ENCODE measurements at places on chromosomes 1 and 21.

GRCh38 chr1:41329662-41330587 lies 31.3 kb upstream of the FOXO6 start:
- no peak for DNase-seq

GRCh38 chr1:230332061-230332460 lies 94.1 kb downstream of the PGBD5 start:
- DNase-seq = peak; percentile 68

- no peak for DNase-seq
Measured at GRCh38 chr1:195715652-195716051, 892.6 kb downstream of the KCNT2 start.

DNA sequence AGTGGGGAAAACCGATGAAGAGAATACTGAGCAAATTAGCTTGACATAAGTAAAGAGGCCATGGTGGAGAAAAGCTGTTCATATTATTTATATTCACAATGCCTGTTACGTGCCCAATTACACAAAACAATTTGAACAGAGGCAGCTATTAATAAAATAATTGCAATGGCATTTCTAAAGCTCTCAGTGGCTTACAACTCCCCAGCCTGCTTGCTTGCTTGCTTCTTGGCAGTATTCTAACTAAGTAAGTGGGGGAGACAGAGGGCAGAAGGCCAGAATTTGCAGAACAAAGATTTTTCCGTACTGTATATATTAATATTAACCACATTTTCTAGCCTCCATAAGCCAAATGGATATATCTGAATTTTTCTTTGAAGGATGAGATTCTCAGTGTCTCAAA lies 12.9 kb downstream of the PTPN14 start:
- peak; percentile 71 for DNase-seq

GRCh38 chr1:35838693-35839245 lies 31.0 kb downstream of the AGO4 start:
- no peak for DNase-seq

DNA sequence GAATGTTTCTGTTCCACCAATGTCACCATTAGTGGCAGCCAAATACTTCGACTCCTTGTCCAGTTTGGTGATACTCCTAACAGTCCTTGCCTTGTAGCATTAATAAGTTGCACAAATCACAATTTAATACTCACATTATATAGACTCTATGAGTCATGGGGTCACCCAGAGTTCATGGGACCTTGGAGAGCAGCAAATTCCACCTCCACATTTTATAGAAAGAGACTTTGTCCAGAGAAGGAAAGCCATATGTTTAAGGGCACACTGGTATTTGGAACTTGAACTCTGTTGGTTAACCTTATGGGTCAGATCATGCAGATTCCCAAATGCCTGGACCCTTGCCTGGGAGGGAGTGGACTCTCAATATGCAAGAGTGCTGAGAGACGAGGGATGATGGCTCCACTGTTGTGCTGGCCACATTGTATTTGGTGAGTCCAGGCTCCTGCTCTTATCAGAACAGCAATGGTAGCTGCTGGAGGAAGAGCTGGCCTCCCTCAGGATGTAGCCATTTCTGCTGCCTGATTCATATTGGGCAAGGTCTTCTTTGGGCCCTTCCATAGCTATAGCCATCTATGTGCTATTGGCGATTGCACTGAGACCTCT lies 30.6 kb downstream of the DNAJC6 start:
- no peak for DNase-seq

GRCh38 chr1:164524810-164525209 lies 34.2 kb upstream of the PBX1 start:
- DNase-seq = no peak

DNA sequence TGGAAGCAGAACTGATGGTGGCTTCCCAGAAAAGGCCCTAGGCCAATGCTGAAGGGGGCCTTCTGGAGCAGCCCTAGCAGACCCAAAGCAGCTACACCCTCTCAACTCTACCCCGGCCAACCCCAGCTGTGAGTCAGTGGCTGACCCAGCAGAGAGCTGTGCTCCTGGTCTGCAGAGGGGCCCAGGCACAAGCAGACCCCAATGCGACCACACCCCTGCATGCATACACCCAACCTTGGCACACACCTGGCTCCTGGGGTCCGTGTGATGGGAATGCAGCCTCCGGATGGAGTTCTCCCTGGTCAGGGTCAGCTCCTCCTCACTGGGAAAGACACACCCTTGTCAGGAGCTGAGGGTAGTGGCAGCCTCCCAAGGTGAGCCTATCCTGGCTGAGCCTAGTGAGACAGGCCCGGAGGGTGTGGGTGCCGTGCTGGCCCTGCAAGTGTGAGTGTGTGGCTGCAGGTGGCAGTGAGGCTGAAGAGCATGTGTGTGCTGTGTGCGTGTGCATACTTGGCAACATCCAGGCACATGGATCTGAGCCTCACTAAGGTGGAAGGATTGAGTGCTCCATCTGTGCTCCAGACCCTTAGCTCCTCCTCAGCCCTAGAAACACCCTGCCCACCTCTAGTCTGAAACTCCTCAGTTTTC lies 3.9 kb upstream of the ARHGAP30 start:
- no peak for DNase-seq

All from brain (organoid and tissue), 16 donors.